Activated CD8-positive, alpha-beta memory T cell treated with anti-CD3 and anti-CD28 coated beads, Interleukin-2, amount 10 ng/mL, durations not matched to agents 7 days and 5 days (primary cell): ENCODE measurements at places on chromosomes 12 and 14.

GRCh38 chr12:44968965-44969364 is 81.9 kb downstream of the DBX2 start:
- no peak for DNase-seq
- peaks cover 8% of the 10 kb centered on the region for H3K27me3 ChIP-seq
- H3K4me3 ChIP-seq, result peak overlapping the region; percentile 16
- H3K4me1 ChIP-seq, result peaks cover 17% of the 10 kb centered on the region

- no peaks in the 10 kb centered on the region for H3K36me3 ChIP-seq
- no peak overlapping the region for H3K4me3 ChIP-seq
- peaks cover 3% of the 10 kb centered on the region for H3K4me1 ChIP-seq
- no peak for DNase-seq
- peaks cover 11% of the 10 kb centered on the region for H3K27me3 ChIP-seq
These were observed 112.6 kb downstream of the CCDC60 start for GRCh38 chr12:119447126-119447525.

DNA sequence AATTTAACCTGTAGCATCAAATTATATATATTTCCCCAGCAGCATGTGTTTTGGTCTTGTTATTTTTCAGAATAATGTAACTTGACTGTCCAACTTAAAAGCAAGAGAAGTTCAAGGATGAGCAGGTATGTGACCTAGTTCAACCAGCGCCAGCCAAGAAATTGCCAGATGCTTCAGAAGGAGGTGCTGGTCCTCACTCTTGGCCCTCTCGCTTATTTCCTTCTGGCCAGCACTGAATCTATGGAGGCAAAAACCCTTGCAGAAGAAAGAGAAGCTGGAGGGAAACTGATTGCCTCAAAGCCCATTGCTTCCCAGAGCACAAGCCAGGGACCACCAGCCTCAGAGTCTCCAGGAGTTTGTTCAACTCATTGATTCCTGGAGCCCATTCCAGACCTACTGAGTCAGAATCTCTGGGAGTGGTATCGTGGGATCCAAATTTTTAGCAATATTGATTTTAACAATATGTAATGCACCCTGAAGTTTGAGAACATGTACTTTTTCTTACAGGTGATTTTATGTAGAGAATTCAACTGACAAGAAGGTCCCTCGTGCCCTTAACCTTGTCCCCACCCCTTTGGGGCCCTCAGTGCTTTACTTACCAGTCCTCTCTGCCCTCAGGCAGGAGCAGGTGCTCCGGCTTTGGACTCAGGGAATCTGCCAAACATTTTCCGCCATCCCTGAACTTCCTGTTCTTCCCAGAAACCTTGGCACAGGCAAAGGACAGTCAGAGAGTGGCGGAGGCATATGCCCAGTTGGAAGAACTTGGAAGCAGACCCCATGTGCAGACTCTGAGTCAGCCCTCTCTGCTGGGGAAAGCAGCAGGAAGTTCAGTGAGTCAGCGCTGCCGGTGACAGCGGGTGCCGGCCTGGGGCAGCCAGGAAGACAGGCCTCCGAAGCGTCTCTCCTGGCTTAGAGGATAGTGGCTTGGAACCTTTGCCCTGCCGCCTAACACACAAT is 10.4 kb downstream of the BEST3 start:
- H3K27me3 ChIP-seq, result peaks cover 34% of the 10 kb centered on the region
- DNase-seq, result peak; percentile 50
- H3K27ac ChIP-seq, result no peak overlapping the region
- H3K36me3 ChIP-seq, result no peaks in the 10 kb centered on the region
- peaks cover 9% of the 10 kb centered on the region for H3K4me1 ChIP-seq

DNA sequence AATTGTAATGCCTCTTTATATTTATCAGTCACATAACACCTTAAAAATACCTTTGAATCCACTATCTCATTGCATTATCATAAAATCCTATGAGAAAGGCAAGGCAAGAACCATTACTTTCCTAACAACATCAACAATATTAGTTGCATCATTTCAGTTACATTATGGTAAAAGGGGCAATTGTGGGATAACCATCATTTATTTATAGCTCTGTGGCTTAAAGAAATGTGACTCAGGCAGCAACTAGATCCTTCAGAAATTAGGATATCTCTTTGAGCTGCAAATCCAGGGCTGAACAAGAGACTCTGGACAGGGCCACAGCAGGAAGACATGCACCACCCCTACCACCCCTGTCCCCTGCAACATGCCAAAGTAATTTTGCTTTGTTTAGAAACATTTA is 36.4 kb downstream of the EPS8 start:
- H3K4me1 ChIP-seq, result no peaks in the 10 kb centered on the region
- peaks cover 16% of the 10 kb centered on the region for H3K27me3 ChIP-seq
- DNase-seq, result no peak
- H3K27ac ChIP-seq, result no peak overlapping the region
- no peak overlapping the region for H3K4me3 ChIP-seq

- H3K4me1 ChIP-seq, result no peaks in the 10 kb centered on the region
- H3K27ac ChIP-seq, result no peak overlapping the region
- peaks cover 3% of the 10 kb centered on the region for H3K27me3 ChIP-seq
- DNase-seq, result no peak
- no peak overlapping the region for H3K4me3 ChIP-seq
These were observed 61.1 kb upstream of the GALNT9 start for GRCh38 chr12:132390287-132391076.

GRCh38 chr14:92654239-92654901 is 94.1 kb downstream of the LGMN start:
- no peak overlapping the region for H3K4me3 ChIP-seq
- no peak for DNase-seq
- peaks cover 65% of the 10 kb centered on the region for H3K4me1 ChIP-seq
- no peaks in the 10 kb centered on the region for H3K27me3 ChIP-seq
- peak overlapping the region; percentile 22 for H3K27ac ChIP-seq

- H3K27ac ChIP-seq, result no peak overlapping the region
- H3K4me3 ChIP-seq, result no peak overlapping the region
- no peak for DNase-seq
- no peaks in the 10 kb centered on the region for H3K4me1 ChIP-seq
- no peaks in the 10 kb centered on the region for H3K36me3 ChIP-seq
These were observed 474.9 kb downstream of the ATP23 start for GRCh38 chr12:58416236-58416635.

DNA sequence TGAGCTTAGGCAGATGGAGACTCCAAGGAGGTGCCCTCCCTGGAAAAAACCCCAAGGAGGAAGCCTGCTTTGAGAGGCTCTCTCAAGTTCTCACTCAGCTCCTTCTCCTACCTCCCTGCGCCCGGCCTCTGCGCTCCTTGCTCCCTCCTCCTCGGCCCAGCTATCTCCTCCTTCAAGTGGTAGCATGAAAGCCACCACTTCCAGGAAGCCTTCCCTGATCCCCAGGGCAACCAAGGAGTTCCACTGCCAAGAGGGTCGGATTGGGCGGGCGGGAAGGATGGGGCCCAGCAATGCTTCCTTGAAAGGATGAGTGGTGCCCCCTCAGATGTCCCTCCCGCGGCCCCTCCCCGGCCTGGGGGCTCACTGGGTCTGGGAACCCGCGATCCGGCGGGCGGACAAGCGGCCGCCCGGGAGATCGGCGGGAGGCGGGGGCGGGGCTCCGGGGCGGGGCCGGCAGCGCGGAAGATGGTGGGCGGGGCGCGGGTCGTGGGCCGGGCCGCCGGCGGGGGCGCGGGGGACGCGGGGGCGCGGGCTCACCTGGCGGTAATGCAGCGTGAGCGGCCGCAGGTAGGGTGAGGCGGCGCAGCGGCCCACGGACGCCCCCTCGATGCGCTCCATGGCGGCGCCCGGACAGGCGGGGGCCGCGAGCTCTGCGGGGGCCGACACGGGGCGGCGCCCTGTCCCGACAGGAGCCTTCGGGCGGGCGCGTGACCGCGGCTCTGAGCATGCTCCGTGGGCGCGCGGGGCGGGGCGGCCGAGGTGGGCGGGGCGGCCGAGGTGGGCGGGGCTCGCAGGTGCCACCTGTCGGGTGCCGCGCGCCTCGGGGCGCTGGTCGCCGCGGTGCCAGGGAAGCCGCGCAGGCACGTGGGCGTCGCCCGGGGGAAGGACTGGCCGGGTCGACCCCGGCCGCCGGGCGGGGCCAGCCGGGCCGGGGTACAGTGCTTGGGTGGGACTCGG is at the start of gene NUDT14:
Gene NUDT14 (minus strand): TSS at position 721 of the 957 bp plus-strand sequence. CDS start 103 bp downstream, at position 618.
- peak within 1 kb of the TSS; percentile 59 for H3K27ac ChIP-seq
- peaks cover 12% of the 10 kb centered on the region for H3K27me3 ChIP-seq
- H3K36me3 ChIP-seq, result no peaks in the 10 kb centered on the region

- H3K27ac ChIP-seq, result peak overlapping the region; percentile 3
- peaks cover 13% of the 10 kb centered on the region for H3K27me3 ChIP-seq
- H3K4me1 ChIP-seq, result peaks cover 28% of the 10 kb centered on the region
- DNase-seq, result no peak
- no peaks in the 10 kb centered on the region for H3K36me3 ChIP-seq
These were observed 1.3 kb downstream of the ST8SIA1 start for GRCh38 chr12:22333186-22333712.

- no peaks in the 10 kb centered on the region for H3K4me1 ChIP-seq
- no peak overlapping the region for H3K4me3 ChIP-seq
These were observed 117.7 kb upstream of the RPL10L start for GRCh38 chr14:46769292-46769691.

DNA sequence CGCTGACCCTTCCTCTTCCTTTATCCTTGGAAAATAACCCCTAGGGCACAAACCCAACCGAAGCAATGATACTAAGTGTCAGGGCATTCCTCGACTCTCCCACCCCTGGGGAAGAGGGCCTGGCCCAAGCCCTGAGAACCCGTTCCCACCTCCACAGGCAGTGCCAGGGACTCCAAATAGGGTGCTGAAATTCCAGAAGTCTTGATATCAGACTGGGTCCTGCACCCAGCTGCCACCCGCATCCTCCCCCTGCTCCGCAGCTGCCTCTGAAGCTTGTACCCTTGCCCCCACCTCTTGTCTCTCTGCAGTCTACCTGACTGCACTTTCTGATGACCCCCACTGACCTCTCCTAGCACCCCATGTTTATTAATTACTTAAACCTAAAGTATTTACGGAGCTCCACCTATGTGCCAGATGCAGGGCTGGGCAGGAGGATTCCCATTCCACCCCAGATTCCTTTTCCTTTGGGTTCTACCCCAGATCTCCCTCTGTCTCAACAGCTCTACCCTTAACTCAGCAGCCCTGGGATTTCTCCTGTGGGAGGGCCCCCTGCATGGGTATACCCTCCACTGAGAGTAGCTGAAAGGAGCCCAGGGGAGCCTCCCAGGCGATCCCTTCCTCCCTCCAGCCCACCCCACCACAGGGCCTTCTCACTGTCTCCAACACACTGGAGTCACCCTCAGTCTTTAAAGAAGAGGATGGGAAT is 4.1 kb upstream of the KRT18 start:
- peaks cover 32% of the 10 kb centered on the region for H3K27me3 ChIP-seq
- no peaks in the 10 kb centered on the region for H3K36me3 ChIP-seq
- no peak overlapping the region for H3K4me3 ChIP-seq
- peaks cover 2% of the 10 kb centered on the region for H3K4me1 ChIP-seq

DNA sequence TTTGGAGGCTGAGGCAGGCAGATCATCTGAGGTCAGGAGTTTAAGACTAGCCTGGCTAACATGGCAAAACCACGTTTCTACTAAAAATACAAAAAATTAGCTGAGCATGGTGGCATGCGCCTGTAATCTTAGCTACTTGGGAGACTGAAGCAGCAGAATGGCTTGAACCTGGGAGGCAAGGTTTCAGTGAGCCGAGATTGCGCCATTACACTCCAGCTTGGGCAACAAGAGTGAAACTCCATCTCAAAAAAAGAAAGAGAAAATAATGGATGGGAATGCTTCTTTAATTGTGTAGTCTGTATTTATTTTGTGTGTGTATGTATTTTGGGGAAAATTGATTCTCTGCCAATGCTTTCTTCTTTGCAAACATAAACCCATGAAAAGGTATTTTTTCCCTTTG is 32.5 kb downstream of the SRGAP1 start:
- H3K4me1 ChIP-seq, result no peaks in the 10 kb centered on the region
- peaks cover 16% of the 10 kb centered on the region for H3K27me3 ChIP-seq
- H3K4me3 ChIP-seq, result no peak overlapping the region
- no peak overlapping the region for H3K27ac ChIP-seq

DNA sequence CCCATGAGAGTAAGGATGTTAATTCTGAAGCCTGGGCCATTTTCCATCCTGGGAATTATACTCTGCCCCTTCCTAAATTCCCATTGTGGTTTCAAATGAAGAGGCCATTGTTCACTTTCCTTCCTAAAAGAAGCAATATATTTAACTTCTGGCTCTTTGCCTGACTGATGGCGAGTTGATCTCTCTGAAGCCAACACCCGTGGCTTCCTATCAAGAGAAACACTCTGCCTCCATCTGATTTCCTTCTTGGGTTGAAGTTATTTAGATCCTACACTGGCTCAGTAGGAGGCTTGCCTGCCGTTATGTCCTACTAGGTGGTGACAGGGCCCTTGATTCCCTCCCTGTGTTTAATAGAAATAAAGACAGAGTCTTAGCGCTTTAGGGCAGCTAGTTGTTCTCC is 97.4 kb downstream of the PRKCH start:
- H3K4me3 ChIP-seq, result no peak overlapping the region
- peak overlapping the region; percentile 29 for H3K27ac ChIP-seq
- H3K27me3 ChIP-seq, result no peaks in the 10 kb centered on the region
- peaks cover 12% of the 10 kb centered on the region for H3K4me1 ChIP-seq

DNA sequence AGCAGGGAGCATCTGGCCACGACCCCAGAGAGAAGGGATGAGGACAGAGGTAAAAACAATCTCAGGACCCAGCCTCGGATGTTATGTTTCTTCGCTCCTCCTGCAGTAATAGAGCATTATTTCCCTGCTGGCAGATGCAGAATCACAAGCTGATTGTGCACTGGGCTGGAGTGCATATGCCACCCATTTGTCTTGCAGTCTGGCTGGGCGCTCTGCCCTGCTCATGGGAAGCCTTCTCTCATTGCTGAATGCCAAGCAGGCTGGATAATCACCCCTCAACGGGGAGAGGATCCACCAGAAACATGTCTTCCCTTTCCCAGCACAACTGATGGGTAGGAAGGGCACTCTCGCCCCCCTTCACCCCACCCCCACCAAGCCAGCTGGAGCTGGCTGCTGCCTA is 8.5 kb upstream of the VASH1 start:
- DNase-seq, result no peak
- no peaks in the 10 kb centered on the region for H3K4me1 ChIP-seq
- H3K27ac ChIP-seq, result no peak overlapping the region
- H3K27me3 ChIP-seq, result peaks cover 8% of the 10 kb centered on the region
- no peaks in the 10 kb centered on the region for H3K36me3 ChIP-seq

DNA sequence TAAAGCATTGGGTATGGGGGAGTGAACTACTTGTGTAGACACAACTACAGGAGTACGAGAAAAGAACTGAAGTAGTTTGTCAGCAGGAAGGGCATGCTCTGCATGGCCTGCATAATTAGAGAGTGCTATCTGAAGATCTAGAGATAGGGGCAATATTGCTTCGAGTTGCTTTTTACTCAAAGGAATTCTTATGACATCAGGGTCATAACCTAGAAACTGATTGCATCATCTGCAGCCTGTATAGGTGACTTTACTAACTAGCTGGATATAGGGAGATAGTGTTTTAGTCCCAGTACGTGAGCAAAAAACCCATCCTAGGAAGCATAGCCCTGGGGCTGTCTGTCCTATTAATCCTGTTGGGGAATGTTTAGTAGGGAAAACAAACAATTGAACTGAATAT is 39.8 kb downstream of the TMTC3 start:
- DNase-seq, result no peak
- no peaks in the 10 kb centered on the region for H3K4me1 ChIP-seq
- peaks cover 27% of the 10 kb centered on the region for H3K36me3 ChIP-seq
- H3K27ac ChIP-seq, result no peak overlapping the region
